ENCODE measurements at places on chromosomes 1 and 21.

DNA sequence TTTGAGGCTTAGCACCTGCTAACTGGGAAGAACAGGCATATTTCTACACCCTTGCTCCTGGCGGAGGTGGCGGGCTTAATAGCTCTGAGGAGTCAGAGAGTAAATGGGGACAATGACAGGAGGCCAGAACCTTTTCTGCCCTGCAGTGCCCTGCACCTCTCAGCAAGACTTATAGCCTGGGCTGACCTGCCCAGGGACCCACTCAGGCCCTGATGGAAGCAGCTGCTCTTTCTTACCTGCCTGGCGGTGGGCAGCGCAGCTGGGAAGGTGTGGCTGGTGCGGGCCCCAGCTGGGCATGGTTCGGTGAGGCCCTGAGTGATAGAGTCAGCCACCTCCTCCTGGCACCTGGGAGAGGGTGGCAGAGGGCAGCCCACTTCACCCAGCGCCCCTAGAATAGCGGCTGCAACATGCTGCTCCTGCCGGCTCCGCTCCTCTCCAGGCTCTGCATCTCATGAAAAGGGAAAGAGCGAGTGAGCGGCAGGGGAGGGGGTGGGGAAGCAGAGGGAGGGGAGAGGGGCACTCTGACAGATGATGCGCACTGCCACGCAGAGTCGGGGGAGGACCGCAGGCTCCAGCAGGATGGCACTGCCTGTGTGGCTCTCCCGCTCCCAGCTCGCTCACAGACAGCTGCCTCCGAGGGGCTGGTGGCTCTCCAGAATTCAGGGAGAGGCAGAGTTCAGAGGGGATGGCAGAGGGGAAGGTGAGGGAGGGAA lies at the start of gene RGS8:
TSS of gene RGS8 (minus strand) at position 472 of the 713 bp plus-strand sequence. CDS start 14,938 bp downstream, outside the sequence.
- no peak for DNase-seq

GRCh38 chr1:202642619-202643291 lies 67.5 kb downstream of the SYT2 start:
- DNase-seq: no peak

DNA sequence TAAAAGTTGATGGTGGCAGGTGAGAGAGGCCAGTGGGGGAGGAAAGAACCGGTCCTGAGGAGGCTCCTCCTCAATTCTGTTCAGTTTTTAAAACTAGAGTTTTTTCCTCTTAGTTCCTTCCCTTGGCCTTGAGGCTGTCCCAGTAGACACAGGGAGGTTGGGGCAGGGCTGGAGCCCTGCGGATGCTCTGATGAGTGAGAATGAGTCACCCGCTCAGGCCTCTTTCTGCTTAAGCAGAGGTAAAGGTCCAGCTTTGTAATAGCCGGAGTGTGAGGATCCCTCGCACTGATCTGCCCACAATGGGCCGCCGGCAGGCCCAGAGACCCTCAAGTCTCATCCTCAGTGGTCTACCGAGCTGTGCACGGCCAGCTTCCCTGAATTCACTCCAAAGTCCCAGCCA lies 49.6 kb upstream of the IRF2BP2 start:
- DNase-seq: no peak

DNA sequence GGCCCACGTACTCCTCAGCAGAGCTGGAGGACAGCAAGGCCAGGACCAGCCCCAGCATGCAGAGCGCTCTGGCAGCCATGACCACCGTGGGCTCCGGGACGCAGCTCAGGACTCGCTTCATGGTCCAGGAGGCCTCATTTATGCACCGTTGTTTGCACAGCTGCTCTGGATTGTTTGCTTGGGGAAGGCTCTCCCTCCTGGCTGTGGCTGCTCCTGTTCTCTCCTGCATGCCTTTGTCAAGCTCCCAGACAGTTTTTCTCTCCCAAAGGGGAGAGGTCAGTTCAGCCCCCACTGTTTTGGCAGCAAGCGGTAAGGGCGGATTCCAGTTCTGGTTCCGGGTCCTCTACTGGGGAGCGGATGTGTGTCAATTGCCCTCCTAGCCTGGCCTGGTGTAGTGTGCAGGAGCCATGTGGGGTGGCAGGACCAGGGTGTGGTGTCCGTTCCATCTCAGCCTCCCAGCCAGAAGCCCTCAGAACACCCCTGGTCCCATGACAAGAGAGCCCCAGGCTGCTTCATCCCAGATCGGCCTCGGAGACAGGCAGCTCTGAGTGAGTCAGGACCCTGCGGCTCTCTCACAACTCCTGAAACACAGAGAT lies at the start of gene TFF3:
TSS of gene TFF3 (minus strand) at position 114 of the 596 bp plus-strand sequence. CDS start at position 79, 35 bp downstream.
- no peak for DNase-seq
